ENCODE measurements at places on chromosomes 5 and 9.
A peak's percentile ranks its signal among the peaks of the same experiment; 100 is the strongest.

- DNase-seq: no peak
Observed at GRCh38 chr9:121133104-121133816, 58.5 kb downstream of the CNTRL start.

- DNase-seq: no peak
Observed at GRCh38 chr5:174245516-174246075, 200.1 kb downstream of the NSG2 start.

GRCh38 chr5:56269216-56269927 lies 36.2 kb upstream of the ANKRD55 start:
- no peak for DNase-seq

GRCh38 chr5:171965745-171966144 lies 40.7 kb downstream of the FBXW11 start:
- no peak for DNase-seq

- DNase-seq: peak; percentile 61
Observed at GRCh38 chr9:110078604-110079003, 129.4 kb downstream of the C9orf152 start.

Data from LNCaP clone FGC (cell line).